ENCODE measurements at places on chromosomes 1 and 21. TPM values are rescaled to one million over a fixed set of nuclear protein-coding genes. Genes with fewer than 3 reads are reported as not detected.

GRCh38 chr1:110237386-110238152, 27.5 kb downstream of the KCNC4 start:
- peak; percentile 32 for DNase-seq

DNA sequence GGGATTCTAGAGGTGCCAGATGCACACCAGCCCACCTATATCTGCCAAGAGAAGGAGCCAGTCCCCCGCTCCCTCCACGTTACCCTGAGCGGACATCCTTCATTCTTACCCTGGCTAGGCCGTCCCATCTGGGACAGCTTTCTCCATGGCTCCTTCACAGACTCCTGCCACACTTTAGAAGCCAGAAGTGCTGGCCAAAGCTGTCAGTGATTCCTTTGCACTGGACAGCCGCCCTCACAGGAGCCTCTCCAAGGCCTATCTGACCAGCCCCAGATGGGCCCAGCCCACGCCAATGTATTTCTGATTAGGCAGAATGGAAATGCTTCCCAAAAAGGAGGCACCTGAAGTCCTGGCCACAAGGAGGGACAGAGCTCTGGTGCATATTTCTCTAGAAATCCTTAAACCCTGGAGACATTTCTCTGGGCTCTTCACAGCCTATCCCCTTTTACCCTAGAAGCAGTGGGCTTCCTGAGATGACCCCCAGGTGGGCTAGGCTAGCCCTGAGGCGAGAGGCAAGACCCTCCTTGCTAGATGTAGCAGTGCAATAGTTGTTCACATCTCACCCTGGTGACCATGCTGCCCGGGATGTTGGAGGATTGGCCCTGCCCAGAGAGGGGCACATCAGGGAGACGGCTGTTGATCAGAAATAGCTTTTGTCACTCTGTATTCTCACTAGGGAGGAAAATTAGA, 44.1 kb downstream of the RASSF5 start:
- no peak for DNase-seq

DNA sequence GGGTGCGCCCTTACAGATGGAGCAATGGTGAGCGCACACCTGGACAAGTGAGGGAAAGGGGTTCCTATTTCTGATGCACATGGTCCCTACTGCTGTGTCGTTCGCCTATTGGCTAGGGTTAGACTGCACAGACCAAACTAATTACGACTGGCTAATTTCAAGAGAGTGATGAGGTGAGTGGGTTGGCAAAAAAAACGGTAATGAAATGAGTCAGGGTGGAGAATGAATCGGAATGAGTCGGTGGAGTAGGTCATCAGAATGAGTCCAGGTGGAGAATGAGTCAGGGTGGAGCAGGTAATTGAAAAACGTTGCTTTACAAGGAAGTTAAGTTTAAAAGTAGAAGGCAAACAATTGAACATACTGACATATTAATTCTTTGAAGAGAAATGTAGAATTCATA, 79.8 kb downstream of the WDR4 start:
- DNase-seq = no peak

GRCh38 chr1:244796719-244797406, 38.6 kb upstream of the COX20 start:
- DNase-seq = peak; percentile 64

- DNase-seq = no peak
These were observed 78.8 kb downstream of the EPHB2 start for GRCh38 chr1:22789356-22789994.

GRCh38 chr1:5910666-5911065, 81.6 kb downstream of the NPHP4 start:
- DNase-seq = no peak

DNA sequence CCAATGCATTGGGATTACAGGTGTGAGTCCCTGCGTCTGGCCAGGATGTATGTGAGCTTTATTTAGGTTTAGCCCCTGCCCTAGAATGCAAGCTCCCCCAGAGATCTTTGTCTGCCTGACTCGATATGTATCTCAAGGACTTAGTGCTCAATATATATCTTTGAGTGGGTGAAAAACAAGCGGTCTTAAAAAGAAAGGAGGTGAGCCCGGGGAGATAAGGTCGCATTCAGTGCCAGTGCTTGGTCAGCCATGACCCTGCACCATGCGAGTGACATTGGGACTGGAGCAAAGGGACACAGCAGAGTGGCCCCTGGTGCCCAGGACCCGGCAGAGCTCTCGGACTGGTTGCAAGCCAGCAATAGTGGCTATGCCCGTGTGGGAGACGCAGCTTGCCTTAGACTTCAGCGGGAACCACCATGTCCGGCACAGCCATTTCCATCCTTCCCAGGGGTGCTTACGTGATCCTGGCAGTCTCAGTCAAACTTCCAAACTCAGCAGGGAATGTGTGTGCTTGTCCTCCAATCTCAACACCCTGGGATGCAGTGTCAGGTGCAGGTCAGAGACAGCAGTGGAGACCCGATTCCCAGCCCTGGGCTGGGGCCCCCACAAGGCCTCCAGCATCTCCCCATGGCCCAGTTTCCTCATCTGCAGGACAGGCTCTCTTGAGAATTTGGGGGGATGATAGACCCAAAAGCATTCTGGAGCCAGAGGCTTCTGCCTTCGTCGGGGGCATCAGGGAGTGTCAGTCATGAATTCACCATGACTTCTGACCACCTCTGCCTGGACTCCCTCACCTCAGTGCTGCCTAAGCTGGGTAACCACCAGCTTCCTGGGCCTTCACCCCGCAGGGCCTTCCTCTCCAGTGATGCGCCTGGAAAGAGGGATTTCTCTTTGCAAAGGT, 1.8 kb downstream of the MX2 start:
- DNase-seq = no peak

GRCh38 chr1:184769241-184769640, 14.6 kb upstream of the EDEM3 start:
- no peak for DNase-seq

DNA sequence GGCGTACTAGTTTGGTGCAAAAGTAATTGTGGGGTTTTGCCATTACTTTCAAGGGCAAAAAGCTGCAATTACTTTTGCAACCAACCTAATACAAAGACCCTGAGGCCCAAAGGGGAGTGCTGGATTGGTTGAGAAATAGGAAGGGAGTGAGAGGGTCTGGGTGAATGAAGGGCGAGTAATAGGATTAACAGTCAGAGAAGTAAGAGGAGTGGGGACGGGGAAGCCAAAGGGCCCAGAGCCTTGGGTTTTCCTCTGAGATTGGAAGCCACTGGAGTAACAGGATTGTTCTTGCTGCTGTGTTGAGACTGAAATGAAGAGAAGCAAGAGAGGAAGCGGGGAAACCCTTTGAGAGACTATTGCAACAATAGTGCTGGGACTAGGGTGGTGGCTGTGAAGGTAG, 19.0 kb upstream of the PRELP start:
- no peak for DNase-seq

GRCh38 chr1:44874155-44874554, 31.1 kb upstream of the PTCH2 start:
- DNase-seq = no peak

- DNase-seq = peak; percentile 72
These were observed 106.7 kb upstream of the ADAR start for GRCh38 chr1:154714638-154715037.

DNA sequence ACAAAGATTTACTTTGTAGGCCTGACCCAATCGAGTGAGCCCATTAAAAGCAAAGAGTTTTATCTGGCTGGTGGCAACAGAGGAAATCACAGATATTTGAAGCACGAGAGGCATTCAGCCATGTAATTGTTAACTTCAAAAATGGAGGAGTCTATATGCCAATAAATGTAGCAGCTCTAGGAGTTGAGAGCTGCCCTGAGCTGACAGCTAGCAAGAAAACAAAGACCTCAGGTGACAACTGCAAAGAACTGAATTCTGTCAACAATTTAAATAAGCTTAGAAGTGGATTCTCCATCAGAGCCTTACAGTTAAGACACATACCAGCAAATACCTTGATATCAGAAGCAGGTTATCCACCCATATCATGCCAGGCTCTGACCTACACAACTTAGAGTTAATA, 463.1 kb upstream of the NEGR1 start:
- no peak for DNase-seq

- DNase-seq = peak; percentile 25
These were observed 46.2 kb downstream of the UCHL5 start for GRCh38 chr1:193013005-193013404.

GRCh38 chr1:177410179-177410766, 239.5 kb downstream of the BRINP2 start:
- DNase-seq = no peak

- DNase-seq = no peak
These were observed 55.8 kb downstream of the VANGL1 start for GRCh38 chr1:115697619-115698018.

- peak; percentile 17 for DNase-seq
These were observed 7.9 kb downstream of the CDK18 start for GRCh38 chr1:205512059-205513045.

DNA sequence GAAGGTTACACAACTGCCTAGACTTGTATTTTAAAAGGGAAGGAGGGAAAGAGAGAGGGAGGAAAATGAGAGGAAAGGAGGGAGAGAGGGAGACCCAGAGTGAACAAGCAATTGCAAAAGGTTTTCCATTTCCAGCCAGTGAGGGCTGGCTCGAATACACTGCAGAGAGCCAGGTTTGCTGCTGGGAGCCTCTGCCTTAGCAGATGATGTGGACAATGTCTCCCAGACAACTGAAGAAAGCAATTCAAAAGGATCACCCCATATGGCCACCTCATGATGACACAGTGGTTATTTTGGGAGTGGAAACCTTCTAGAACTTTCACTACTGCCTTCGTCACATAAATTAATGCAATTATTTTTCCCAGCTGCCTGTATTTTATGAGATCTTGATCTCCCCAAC, 86.4 kb downstream of the BCAR3 start:
- no peak for DNase-seq

- DNase-seq = no peak
These were observed 4.9 kb upstream of the EPS15 start for GRCh38 chr1:51523931-51524330.

- no peak for DNase-seq
These were observed 164.6 kb upstream of the KCNJ6 start for GRCh38 chr21:38080888-38081287.

GRCh38 chr21:44522753-44523204, 17.2 kb downstream of the KRTAP10-1 start:
- no peak for DNase-seq

GRCh38 chr1:17156108-17156507, 36.9 kb upstream of the PADI2 start:
- peak; percentile 30 for DNase-seq

Gene OPTC
- not detected for polyA plus RNA-seq

Gene GJA8
- polyA plus RNA-seq = not detected

Gene ZBTB8B
- not detected for polyA plus RNA-seq

Gene CHRM3
- polyA plus RNA-seq = not detected

Gene SLAMF7
- 15.4 TPM for polyA plus RNA-seq

Gene SH2D1B
- 2.9 TPM for polyA plus RNA-seq

Gene AGTRAP
- 626 TPM for polyA plus RNA-seq

Gene FASLG
- not detected for polyA plus RNA-seq

Gene TACSTD2
- polyA plus RNA-seq = not detected

Gene BMP8B
- 0.24 TPM for polyA plus RNA-seq

Gene FAM72A
- 3.9 TPM for polyA plus RNA-seq

Gene MAP10
- 1.1 TPM for polyA plus RNA-seq

Gene CRYAA
- not detected for polyA plus RNA-seq

Gene ZNHIT6
- polyA plus RNA-seq = 1.7 TPM

Gene SYT11
- 9.6 TPM for polyA plus RNA-seq

Gene TRIM46
- polyA plus RNA-seq = not detected

Gene TMEM59
- 97.5 TPM for polyA plus RNA-seq

Data from CD14-positive monocyte (primary cell).